ENCODE measurements at places on chromosomes 4 and X.

DNA sequence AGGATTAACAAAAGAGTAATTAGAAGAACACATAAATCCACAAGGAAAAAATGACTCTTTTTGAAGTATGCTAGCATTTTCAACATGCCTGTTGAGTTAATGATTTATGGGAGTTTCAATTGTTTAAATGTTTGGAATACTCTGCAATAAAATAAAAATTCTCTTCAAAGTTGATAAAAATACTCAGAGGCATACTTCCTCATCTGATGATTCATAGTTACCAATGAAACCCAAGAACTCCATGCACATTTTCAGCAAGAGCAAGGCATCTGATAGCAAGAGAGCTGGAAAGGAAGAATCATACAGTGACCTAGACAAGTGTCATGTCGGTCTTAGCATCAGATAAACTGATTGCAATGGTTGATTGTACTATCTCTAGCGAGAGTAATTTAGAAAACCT is 443.7 kb upstream of the ATOH1 start:
- H3K27ac ChIP-seq: no peak overlapping the region
- H3K4me3 ChIP-seq: no peak overlapping the region
- no peaks in the 10 kb centered on the region for H3K4me1 ChIP-seq
- no peaks in the 10 kb centered on the region for H3K36me3 ChIP-seq

DNA sequence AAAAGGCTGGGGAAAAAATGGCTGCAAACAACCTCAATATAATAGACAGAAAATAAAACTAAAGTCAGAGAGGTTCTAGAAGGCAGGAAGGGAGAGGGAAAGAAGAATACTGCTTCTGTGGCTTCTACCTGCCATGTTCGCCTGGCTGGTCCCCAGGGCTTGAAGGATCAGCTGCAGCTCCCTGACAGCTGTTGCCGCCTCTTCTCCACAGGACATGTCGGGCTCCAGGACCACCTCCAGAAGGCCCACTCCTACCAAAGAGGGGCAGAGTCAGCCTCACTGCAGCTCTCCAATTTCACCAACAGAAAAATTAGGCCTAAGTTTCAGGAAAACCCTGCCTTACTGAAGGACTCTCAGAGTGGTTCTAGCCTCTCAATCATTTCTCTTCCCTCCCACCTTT is 44.9 kb downstream of the GATB start:
- no peaks in the 10 kb centered on the region for H3K4me1 ChIP-seq
- no peak overlapping the region for H3K4me3 ChIP-seq
- H3K27ac ChIP-seq: no peak overlapping the region
- peaks cover 44% of the 10 kb centered on the region for H3K36me3 ChIP-seq
- no peaks in the 10 kb centered on the region for H3K27me3 ChIP-seq

DNA sequence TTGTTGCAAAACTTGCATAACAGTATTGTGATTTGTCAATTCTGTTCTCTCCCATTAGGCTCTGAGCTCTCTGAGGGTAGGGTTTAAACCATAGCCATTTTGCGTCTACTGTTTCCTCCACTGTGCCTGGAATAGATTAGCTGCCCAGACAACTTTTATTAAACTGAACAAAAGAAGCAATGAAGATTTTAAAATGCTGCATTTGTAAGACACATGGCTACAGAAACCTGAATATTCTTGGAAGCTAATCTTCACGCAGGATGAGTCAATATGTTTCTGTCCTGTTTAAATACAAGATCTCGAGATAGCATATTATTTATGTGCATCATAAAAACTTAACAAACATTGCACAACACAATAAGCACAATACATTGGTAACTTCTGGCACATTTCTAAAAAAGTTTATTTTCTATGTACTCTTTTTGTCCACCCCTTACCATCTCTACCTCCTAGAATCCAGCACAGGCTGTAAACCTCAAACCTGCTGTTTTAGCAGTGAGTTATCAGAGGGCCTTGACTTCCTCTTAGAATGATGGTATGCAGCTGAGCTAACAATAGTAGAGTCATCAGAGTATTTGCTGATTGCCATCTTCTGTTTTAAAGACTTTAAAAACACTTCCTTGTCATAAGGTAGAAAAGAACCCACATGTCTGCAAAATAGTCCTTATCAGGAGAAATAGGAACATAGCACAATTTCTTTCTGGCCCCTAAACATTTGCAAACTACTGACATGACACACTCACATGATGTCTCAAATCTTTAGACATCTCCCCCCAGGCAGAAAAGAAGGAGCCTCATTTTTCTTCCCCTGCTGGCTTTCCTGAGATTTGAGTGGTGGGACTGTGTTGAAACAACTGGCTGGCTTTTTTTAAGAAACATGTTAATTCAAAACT is 10.6 kb upstream of the CCNG2 start:
- H3K27ac ChIP-seq: peak overlapping the region; percentile 66
- no peak overlapping the region for H3K4me3 ChIP-seq
- no peak for ATAC-seq
- peaks cover 25% of the 10 kb centered on the region for H3K4me1 ChIP-seq

- peaks cover 10% of the 10 kb centered on the region for H3K4me1 ChIP-seq
- H3K36me3 ChIP-seq: no peaks in the 10 kb centered on the region
- ATAC-seq: no peak
- H3K27me3 ChIP-seq: peaks cover 22% of the 10 kb centered on the region
- no peak overlapping the region for H3K27ac ChIP-seq
- H3K4me3 ChIP-seq: no peak overlapping the region
Measured at GRCh38 chr4:56051029-56051709, 102.4 kb downstream of the CEP135 start.

DNA sequence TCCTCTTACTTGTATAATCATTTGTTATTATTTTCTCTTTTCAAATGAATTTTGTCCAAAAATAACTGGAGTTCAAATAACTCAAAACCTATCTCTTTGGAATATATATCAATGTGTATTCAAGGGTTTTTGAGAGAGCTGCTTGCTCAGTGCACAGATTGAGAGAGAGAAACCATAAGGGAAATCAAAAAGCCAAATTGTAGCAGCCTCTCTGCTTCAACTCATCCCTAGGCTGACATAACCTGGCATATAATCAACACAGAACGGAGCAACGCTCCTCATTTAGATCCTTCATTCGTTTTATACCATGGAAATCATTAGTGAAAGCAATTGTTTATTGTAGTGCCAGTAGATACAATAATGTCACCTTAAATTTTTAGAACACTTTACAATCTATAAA is 1.8 kb upstream of the GPM6A start:
- no peak overlapping the region for H3K4me3 ChIP-seq
- H3K36me3 ChIP-seq: no peaks in the 10 kb centered on the region
- H3K27me3 ChIP-seq: no peaks in the 10 kb centered on the region
- no peak overlapping the region for H3K27ac ChIP-seq
- H3K4me1 ChIP-seq: no peaks in the 10 kb centered on the region

DNA sequence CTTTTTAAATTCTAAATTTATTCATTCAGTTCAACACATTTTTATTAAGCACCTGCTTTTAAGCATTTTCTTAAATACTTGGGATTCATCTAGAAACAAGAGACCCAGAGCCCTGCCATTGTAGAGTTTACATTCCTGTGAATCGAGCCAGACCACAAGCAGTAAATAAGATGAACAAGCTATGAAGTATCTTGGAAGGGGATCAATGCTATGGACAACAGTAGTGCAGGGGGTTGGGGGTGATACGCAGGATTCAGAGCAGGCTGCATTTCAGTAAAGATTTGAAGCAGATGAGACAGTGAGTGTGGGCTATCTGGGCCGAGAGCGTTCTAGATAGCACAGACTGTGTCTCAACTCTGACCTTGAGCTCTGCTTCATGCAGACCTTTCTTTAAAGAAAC is 35.1 kb downstream of the CLDN22 start:
- ATAC-seq: no peak
- no peaks in the 10 kb centered on the region for H3K36me3 ChIP-seq
- H3K27ac ChIP-seq: no peak overlapping the region
- H3K27me3 ChIP-seq: peaks cover 9% of the 10 kb centered on the region
- no peaks in the 10 kb centered on the region for H3K4me1 ChIP-seq
- H3K4me3 ChIP-seq: no peak overlapping the region

DNA sequence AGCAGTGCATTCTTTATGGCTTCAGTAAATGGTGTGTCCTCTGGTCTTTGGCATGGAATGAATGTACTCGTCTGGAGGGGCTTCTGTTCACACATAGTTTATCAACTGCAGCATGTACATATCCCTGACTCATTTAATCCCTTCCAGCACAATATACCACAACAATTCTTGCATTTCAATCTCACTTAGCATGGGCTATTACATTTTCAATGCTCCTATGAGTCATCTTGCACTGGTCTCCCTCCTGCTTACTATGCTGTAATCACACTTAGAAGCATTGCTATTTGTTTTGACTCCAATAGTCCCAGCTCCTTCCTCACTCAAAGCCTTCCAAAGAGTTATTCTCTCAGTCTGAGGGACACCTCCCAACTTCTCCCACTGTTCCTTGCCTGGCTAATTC is 180.9 kb upstream of the NUDT10 start:
- no peak overlapping the region for H3K27ac ChIP-seq
- no peak for ATAC-seq
- no peaks in the 10 kb centered on the region for H3K27me3 ChIP-seq
- H3K36me3 ChIP-seq: no peaks in the 10 kb centered on the region

GRCh38 chr4:6050551-6050950 is 32.3 kb upstream of the C4orf50 start:
- no peaks in the 10 kb centered on the region for H3K4me1 ChIP-seq
- no peak overlapping the region for H3K4me3 ChIP-seq
- H3K27me3 ChIP-seq: no peaks in the 10 kb centered on the region
- ATAC-seq: no peak
- no peak overlapping the region for H3K27ac ChIP-seq
- H3K36me3 ChIP-seq: no peaks in the 10 kb centered on the region

- H3K36me3 ChIP-seq: no peaks in the 10 kb centered on the region
- H3K4me3 ChIP-seq: no peak overlapping the region
- ATAC-seq: no peak
- H3K27me3 ChIP-seq: no peaks in the 10 kb centered on the region
Measured at GRCh38 chr4:165794834-165795233, 78.2 kb upstream of the TLL1 start.

DNA sequence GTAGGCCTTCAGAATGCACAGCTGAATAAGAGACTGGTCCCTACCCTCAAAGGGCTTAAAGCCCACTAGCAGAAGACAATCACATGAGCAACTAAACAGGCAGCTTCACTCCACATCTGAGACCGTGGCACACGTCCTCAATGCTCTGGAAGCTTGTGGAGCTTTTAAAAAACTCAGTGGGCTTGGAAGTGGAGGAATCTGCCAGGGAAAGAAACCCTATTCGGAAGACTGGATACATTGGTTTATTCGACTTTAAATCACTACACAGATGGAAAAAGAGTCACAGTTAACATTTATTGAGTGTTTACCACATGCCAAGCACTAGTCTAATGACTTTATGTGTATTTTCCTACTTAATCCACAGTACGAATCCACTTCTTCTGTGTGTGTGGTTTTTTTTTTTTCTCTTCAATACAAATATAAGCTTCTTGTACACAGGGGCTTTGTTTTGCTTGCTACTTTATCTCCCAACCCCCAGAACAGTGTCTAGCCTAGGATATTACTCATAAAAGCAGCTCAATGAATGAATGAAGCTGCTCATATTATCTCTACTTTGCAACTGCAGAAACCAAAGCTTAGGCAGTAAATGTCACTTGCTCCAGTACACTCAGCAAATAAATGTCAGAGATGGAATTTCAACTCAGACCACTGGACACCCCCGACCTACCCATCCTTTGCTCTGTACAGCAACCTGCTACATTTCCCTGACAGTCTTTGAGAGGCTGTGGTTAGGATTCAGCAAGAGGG is 137.7 kb downstream of the LDB2 start:
- H3K4me3 ChIP-seq: no peak overlapping the region
- no peaks in the 10 kb centered on the region for H3K36me3 ChIP-seq
- no peaks in the 10 kb centered on the region for H3K27me3 ChIP-seq

DNA sequence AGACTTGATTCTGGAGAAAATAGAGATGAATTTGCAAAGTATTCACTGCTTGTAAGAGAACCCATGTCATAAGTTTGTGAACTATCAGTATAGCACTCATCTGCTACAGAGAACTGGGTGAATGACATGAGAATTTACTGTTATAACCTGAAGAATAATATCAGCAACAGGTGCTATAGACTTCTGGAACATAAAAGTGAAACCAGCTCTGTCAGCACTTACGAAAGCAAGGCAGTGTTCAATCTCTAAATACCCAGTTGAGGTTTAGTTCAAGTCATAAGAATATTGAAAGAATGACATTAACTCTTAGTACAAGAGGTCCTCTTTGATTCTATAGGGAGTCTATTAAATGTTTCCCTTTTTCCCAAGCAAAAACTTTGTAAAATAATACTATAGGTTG is 232.9 kb upstream of the ANKRD50 start:
- no peaks in the 10 kb centered on the region for H3K27me3 ChIP-seq
- H3K4me3 ChIP-seq: no peak overlapping the region
- ATAC-seq: no peak
- no peak overlapping the region for H3K27ac ChIP-seq
- no peaks in the 10 kb centered on the region for H3K36me3 ChIP-seq

DNA sequence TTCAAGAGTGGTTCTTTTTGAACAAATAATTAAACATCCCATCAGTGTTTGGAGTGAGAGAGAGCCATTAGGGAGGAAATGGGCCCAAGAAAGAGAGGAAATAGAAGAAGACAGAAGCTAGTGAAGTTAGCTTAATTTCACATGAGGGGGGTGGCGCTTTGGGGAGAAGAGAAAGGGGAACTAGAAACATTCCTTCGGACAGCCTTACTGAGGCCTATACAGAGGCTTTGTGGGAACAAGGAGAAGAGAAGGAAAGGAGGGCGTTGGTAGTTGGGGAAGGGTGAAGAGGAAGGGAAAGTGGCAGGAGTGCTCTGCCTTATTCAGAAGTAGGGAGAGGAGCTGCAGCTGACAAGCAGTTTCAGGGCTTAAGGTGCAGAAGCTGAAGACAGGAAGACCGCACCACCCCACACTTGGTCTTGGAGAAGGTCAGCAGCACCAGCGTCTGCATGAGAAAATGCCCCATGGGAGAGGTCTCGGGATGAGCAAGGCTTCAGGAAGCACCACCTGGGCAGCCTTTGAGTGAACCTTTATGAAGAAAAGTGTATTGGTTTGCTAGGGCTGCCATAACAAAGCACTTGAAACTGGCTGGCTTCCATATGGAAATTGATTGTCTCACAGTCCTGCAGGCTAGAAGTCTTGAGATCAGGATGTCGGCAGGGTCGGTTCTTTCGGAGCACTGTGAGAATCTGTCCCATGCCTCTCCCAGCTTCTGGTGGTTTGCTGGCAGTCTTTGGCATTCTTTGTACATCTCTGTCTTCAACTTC is 85.1 kb downstream of the KIT start:
- peaks cover 7% of the 10 kb centered on the region for H3K4me1 ChIP-seq
- H3K4me3 ChIP-seq: no peak overlapping the region
- no peaks in the 10 kb centered on the region for H3K36me3 ChIP-seq
- H3K27ac ChIP-seq: no peak overlapping the region
- no peak for ATAC-seq
- H3K27me3 ChIP-seq: no peaks in the 10 kb centered on the region

DNA sequence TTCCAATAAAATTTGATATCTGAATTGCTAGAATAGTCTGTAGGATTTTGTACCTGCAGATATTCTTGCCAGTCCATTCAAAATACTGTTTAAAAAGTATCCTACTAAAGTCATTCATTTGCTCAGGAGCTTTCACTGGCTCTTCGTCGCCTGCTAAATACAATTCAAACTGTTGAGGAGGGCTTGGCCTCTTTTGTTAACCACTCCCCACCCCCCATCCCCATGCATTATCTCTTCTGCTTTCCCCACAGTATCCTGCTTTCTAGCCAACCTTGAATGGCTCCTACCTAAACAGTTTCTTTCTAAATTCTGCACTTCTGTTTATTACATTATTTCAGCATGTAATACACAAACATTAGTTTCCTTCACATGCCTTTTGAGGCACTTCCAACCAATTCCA is 230.8 kb downstream of the CPE start:
- H3K4me3 ChIP-seq: no peak overlapping the region
- no peak for ATAC-seq
- no peaks in the 10 kb centered on the region for H3K36me3 ChIP-seq

GRCh38 chr4:72302981-72303704 is 265.9 kb downstream of the ADAMTS3 start:
- H3K27me3 ChIP-seq: no peaks in the 10 kb centered on the region
- H3K4me1 ChIP-seq: no peaks in the 10 kb centered on the region
- H3K4me3 ChIP-seq: no peak overlapping the region
- H3K36me3 ChIP-seq: no peaks in the 10 kb centered on the region
- ATAC-seq: peak; percentile 80

Measured in stimulated activated memory B cell treated with anti-CD40 and anti-IgM and Interleukin-4, amounts not matched to agents 10 μg/mL and 1 μg/mL and 100 μg/mL, for 72 hours (primary cell).